T follicular helper cell (primary cell): ENCODE measurements at places on chromosomes 13 and 19.

DNA sequence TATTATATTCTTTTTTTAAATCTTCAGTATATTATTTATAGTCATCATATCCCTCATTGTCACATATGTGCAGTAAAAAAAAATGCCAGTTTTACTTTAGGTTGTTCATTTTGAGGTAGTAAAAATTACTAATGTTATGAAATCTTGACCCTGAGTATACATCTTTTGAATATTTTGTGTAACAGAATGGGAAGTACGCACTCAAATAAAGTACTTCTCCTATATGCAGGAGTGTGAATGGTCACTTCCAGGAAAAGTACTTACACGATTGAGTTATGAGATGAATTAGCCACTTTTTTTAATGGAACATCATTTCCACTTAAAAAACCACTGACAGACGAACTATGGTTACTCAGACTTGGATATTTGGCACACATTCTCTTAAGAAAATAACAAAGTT is 58.5 kb downstream of the C13orf42 start:
- DNase-seq = no peak

DNA sequence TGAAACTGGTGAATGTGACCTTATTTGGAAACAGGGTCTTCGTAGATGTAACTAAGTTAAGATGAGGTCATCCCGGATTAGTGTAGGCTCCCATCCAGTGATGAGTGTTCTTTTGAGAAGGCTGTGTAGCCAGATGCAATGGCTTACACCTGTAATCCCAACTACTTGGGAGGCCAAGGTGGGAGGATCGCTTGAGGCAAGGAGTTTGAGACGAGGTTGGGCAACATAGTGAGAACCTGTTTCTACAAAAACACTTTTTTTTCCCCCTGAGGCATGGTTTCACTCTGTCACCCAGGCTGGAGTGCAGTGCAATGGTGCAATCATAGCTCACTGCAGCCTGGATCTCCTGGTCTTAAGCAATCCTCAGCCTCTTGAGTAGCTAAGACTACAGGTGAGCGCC is 36.4 kb downstream of the FBN3 start:
- DNase-seq = no peak

DNA sequence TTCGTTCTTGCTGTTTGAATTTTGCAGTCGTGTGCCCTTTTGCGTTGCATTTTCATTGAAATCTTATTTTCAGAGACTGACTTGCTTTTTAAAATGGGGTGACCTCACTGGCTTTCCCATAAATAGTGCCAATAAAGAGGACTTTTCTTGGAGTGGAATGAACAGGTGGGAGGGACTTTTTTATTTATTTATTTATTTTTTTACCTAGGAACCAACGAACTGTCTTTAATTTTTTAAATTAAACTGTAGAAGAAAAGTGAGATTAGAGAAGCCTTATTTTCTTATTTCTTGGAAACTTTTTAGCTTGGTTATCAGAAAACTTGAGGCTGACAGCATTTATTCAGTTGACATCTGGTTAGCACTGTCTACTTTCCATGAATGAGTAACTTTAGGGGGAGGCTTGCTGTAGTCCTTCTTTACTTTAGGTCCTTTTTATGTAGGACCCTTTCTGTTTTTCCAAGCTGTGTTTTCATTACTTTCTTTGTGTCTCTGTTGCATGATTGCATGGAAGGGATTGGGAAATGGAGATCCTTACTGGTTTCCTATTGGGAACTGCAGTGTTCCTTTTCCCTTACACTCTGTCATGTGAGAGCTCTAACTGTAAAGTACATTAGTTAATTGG is 1.7 kb downstream of the SLAIN1 start:
- DNase-seq = no peak

GRCh38 chr19:2063824-2064223 is 12.8 kb upstream of the MKNK2 start:
- DNase-seq = no peak

DNA sequence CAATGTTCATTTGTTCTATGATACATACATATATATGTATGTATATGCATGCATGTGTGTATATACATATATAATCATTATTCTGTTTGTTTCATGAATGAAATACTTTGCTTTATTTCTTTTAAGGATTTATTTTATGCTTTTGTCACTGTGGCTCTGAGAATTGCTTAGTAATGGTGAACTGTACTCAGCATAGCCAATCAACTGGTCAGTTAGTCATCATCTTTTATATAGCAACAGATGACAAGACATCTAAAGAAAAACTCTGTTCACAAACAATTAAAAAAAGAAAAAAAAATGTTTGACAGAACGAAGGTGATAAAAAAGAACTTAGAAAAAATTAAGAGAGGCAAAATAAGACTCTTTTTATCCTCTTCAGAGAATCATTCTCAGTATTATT is 1440.3 kb downstream of the PCDH9 start:
- no peak for DNase-seq

- no peak for DNase-seq
Observed at GRCh38 chr19:15453091-15453578, 3.4 kb upstream of the WIZ start.

DNA sequence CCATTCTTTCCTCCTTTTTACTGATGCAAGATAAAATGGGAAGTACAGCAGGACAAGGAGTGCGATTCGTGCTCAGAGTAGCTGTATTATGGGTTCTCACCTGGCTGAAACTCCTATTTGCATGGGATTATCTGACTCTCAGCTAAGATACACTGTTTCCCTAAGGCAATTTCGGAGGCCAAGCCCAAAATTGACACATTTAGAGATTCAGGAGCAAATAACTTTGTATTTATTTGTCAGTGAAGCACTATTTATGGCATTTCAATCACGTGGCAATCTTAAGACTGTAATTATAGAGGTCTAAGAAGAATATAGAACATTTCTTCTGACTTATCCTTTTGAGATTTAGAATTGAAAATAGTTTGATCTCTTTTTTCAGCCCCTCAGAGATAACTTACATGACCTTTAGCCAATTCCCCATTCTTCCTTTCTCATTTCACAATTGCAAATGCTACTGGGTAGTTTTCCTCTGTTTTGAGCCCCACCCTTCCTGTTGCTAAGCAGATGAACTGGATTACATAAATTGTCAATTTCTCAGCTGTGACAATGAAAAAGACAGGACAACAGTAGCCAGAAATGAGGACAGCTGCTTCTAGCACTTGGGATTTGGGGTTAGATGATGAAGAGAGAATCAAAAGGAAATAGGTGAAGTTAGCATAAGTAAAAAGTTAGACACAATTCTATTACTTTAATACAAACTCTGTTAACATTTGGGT is 122.7 kb upstream of the FRY start:
- DNase-seq = no peak
